ENCODE measurements at places on chromosomes 3 and 15. TPM values are rescaled to one million over a fixed set of nuclear protein-coding genes. Genes with fewer than 3 reads are reported as not detected.

Gene LIPH
- not detected for total RNA-seq

Gene CYP19A1
- not detected for total RNA-seq

Gene JMJD7
- 3.1 TPM for total RNA-seq

Gene NXPE3
- 5.0 TPM for total RNA-seq

Gene STRIT1
- not detected for total RNA-seq

Gene SAMMSON
- not detected for total RNA-seq

Gene CCR3
- total RNA-seq, result not detected

Gene C3orf22
- total RNA-seq, result not detected

Gene OXTR
- 1.1 TPM for total RNA-seq

Gene TRIM42
- total RNA-seq, result not detected

Gene TF
- total RNA-seq, result 0.19 TPM

Gene NME9
- total RNA-seq, result not detected

Gene PDZRN3
- total RNA-seq, result 0.19 TPM

Gene CCDC54
- not detected for total RNA-seq

Gene ECE2
- total RNA-seq, result not detected

Data from bladder microvascular endothelial cell (primary cell).